NCI-H69 (cell line): ENCODE measurements at places on chromosomes 16 and 17.

DNA sequence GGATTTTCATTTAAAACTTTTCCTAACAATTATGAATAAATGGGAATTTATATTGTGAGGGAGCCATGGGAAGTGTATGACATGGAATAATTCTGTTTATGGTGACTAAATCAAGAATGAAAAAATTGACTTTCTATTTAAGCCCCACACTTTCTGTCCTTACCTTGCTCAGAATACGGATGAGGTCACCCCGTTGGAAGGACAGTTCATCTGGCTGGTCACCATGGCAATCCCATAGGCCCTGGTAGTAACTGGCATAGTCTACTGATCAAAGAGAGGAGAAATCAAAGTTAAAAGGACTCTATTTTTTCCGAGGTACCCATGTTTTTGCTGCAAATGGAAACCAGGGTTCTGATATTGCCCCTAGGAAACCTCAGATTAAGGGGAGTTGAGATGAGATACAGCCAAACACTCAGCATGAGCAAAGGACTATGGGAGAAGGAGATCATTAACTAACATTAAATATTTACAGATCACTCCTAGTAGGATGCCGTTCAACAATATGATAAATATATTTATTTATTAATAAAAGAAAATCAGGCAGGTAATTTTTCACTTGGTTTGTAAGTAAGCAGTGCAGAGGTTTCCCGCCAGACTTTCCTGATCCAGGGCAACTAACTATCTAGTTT lies 54.9 kb downstream of the SNX11 start:
- DNase-seq, result peak; percentile 24

DNA sequence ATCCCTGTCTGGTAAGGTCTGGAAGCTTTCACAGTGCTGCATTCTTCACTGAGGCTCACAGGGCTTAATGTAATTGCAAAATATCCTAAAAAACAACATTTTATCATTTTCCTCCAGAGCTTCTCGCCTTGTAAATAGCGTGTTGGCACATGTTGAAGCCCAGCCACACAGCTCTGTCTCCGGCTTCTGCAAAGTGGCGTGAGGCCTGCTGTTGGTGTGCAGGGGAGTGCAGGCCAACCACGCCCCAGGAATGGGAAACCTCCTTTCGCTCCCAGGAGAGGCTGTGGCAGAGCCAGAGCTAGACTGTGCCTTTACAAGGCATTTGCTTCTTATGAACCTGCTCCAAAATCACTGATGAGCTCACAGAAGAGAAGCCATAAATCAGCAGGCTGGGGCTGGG lies 248.2 kb upstream of the MAF start:
- DNase-seq, result no peak

DNA sequence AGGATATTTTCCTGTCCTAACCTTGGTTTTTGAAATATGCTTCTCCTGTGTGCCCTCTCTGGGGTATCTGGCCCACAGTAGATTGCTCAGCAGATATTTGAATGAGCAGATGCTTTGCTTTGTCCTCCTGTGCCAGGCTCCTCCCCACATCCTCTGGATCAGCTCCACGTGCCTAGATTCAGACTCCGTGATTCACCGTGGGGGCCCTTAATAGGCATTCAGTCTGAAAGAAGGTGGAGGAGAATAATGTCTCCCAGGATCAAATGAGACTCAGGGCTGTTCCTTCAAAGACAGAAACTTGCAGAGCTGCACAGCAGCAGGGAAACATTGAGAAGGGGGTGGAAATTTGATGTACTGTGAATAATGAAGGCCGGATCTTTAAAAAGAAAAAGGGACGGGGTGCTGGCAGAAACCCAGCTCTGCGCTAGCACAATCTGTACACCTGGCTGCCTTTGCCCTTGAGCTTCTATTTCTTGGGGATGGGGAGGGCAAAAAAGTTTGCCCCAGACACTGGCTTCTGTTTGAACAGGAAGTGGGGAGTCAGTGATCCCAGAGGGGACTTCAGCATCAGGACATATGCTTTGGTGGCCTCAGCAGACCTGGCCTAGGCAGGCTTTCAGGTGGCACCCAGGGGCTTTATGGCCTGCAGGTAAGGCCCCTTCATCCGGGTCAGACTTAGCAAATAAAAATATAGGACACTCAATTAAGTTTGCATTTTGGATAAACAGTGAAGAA lies 15.9 kb upstream of the SLC12A3 start:
- peak; percentile 77 for DNase-seq

GRCh38 chr17:79080761-79081290 lies 6.2 kb downstream of the ENGASE start:
- DNase-seq, result no peak

GRCh38 chr17:28118362-28118761 lies 75.9 kb downstream of the NLK start:
- DNase-seq, result no peak

- no peak for DNase-seq
Measured at GRCh38 chr17:81844327-81844851, 9.5 kb upstream of the PPP1R27 start.

- DNase-seq, result no peak
Measured at GRCh38 chr16:75234856-75235696, 16.3 kb downstream of the CTRB1 start.

DNA sequence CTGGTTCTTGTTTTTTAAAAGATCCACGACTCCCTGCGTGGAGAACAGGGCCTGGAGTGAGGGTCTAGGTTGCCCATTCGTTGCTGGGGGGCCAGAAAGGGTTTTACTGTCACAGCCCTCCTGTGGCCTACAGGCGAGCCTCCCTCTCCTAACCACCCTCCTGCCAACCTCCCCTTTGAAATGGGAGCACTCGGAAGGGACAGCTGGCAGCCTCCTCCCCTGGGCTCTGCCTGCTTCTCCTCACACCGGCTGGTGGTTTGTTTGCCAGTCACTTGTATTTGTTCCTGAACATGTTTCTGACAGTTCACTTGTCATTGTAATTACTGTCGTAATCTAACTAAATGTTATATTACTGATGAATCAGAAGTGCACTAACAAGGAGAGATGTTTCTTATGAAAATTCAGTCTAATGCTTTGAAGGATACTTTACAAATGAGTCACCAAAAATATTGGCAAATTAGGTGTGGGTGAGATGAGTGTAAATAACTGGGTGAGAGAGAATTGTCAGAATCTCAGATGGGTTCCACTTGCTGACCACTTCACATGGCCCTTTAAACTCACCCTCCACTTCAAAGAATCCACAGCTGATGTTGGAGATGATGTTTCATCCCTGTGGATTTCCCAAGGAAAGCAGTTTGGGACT lies 2.7 kb upstream of the SPPL2C start:
- DNase-seq, result peak; percentile 86

GRCh38 chr17:60904582-60904981 lies 226.9 kb downstream of the BCAS3 start:
- DNase-seq, result no peak

- DNase-seq, result peak; percentile 43
Measured at GRCh38 chr17:410543-411401, 58.2 kb upstream of the RPH3AL start.

DNA sequence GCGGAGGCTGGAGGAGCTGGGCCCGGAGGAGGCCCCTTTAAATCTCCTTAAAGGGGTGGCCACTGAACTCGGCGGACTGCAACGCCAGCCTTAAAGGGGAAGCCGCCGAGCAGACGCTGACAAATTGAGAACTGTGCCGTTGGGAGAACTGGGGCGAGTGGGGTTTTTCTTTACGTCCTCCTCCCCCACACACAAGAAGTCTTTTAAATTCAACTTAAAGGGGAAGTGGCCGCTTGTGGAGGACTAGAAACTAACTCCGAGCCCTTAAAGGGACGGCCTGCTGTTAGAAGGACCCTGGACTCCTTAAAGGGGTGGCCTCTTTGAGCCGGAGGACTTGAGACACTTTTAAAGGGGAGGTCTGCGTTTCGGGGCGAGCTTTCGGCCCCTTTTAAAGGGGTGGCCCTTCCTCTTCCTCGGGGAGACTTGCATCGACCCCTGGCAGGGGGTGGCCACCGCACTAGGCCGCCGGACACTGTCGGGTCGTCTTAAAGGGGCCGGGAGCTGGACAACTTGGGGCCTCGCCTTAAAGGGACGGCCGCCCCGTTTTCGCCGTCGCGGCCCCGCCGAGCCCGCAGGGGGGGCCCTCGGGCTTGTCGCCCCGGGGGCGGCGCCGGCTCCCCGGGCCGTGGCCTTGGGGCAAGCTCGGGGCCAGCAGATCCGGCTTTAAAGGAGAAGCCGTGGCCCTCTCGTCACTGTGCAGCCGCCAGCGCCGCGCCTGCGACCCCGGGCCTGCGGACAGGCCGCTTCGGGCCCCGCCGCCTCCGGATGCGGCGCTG lies 688 bp downstream of the FBRS start:
- DNase-seq, result peak; percentile 98

- DNase-seq, result no peak
Measured at GRCh38 chr16:17419266-17419665, 51.5 kb downstream of the XYLT1 start.

- DNase-seq, result no peak
Measured at GRCh38 chr16:18050234-18050633, 286.3 kb downstream of the NPIPA8 start.

GRCh38 chr16:3113765-3114479 lies 1.5 kb downstream of the ZNF205 start:
- peak; percentile 81 for DNase-seq

GRCh38 chr17:18181358-18181757 lies 2.3 kb upstream of the ALKBH5 start:
- no peak for DNase-seq

GRCh38 chr17:36142806-36143205 lies 33.6 kb downstream of the TBC1D3B start:
- no peak for DNase-seq

DNA sequence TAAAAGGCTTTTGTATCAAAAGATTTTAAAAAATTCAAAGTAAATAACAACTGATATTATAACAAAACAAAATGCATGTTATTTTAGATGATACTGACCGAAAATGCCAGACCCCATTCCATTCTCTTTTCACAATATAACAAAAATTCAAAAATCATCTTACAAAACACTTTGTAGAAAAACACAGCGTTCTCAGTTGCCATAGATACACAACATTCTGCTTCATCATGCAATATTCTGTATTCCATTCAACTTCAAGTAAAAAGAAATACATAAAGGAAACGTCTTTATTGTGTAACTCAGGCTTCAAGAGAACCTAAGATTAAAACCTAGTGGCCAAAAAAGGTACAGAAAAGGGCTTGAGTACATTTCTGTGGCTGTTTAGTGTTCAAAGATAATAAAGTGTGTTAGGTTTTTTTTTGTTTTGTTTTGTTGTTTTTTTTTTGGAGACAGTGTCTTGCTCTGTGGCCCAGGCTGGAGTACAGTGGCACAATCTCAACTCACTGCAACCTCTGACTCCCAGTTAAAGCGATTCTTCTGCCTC lies 250.5 kb downstream of the CEP112 start:
- no peak for DNase-seq

- peak; percentile 38 for DNase-seq
Measured at GRCh38 chr17:83103200-83103942, 24.0 kb downstream of the METRNL start.

GRCh38 chr16:797686-798085 lies 2.8 kb downstream of the GNG13 start:
- DNase-seq, result no peak

DNA sequence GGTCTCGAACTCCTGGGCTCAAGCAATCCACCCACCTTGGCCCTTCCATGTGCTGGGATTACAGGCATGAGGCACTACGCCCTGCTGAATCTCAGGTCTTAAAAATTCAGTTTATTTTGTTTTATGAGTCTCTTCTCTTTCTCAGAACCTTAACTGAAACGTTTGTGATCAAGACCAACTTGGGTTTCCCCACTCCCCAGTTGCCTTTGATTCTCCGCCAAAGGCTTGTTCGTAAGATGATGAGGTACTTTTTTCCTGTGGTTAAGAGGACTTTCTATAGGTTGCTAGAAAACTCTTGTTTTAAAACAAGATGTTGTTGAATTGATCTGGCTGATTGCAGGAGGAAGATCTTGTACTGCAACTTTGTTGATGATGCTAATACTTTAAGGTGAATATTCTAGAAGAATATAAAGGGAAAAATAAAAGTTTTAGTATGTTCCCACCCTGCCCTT lies 11.7 kb downstream of the ABCC1 start:
- no peak for DNase-seq

GRCh38 chr17:47310186-47310733 lies 13.5 kb upstream of the EFCAB13 start:
- peak; percentile 79 for DNase-seq

GRCh38 chr17:35742896-35743477 lies 10.1 kb downstream of the GAS2L2 start:
- DNase-seq, result no peak

DNA sequence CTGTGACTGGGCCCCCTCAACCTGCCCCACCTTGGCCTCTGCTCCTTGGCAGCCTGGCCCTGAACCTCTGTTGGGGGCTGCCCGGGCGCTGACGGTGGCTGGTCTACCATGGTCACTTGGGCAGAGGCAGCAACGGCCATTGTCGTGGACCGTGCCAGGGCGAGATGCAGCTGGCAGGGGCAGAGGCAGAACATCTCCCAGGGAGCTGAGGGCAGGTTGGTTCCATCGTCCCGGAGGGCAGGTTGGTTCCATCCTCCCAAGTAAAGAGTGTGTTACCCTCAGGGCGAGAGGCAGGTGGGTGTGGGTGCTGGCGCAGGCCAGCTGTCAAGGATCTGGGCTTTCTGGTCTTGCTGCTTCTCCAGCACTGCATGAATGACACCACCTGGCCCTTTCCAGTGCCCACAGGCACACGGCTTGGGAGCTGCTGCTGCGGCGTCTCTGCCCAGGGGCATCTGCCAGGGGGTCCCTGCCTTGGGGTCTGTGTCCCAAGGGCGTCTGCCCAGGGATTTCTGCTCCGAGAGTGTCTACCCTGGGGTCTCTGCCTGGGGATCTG lies 12.0 kb downstream of the ACSF3 start:
- DNase-seq, result no peak

DNA sequence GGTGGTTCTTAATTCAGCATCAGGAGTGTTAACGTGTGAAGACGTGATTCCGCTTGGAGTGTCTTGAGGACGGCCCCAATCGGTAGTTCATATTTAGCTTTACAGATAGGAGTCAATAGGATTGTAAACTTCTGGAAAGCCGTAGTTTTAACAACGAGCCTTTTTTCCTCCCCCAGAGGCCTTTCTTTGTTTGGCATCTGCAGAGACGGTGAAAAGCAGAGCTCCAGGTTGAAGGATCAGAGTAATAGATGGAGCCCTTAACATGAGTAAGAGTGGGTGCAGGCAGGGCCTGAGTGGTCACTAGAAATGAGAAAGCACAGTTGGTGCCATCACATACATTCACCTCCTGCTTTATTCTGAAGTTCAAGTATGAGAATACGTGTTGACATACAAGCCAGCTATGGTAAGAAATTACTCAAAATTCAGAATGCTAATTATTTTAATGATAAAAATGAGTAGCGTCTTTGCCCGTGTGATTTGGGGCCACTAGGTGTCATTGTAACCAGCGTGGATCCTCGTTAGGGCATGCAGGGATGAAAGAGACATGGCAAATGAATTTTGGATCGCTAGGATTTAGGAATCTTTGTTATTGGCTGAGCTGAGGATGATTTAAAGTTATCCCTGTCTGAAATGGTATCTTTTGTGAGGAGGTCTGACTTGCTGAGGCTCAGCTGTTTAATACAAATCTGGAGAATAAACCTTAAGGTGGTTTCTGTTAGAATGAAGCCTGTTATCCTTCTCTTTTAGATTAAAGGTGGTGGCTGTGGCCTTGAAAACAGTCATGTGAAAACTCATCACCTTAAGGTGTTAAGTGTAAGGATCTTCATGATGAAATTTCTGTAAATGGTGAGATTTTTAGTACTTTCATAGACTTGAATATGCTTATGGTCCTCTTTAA lies 18.6 kb downstream of the PRCD start:
- DNase-seq, result peak; percentile 64

- DNase-seq, result no peak
Measured at GRCh38 chr16:3530371-3530914, 29.6 kb downstream of the CLUAP1 start.

- peak; percentile 18 for DNase-seq
Measured at GRCh38 chr17:66952031-66952524, 12.4 kb upstream of the CACNG4 start.
